HT-29 (cell line): ENCODE measurements at places on chromosomes 3 and 15.

DNA sequence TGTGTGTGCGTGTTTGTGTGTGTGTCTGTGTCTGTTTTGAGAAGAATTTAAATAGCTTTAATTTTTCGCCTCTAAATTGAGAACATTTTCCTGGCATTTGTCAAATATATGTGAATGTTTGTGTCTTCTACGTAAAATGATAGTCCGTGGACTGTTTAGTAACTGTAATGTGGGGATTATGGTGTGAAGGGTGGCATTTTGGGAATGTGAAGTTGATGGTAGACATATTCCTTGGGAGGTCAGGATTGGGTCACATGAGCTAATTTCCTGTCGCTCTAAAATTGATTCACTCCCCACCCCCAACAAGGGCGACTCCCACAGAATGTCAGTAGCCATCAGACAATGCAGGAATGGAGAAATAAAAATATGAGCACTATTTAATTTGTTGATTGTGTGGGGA, 107.3 kb downstream of the ITPR1 start:
- no peak for DNase-seq

DNA sequence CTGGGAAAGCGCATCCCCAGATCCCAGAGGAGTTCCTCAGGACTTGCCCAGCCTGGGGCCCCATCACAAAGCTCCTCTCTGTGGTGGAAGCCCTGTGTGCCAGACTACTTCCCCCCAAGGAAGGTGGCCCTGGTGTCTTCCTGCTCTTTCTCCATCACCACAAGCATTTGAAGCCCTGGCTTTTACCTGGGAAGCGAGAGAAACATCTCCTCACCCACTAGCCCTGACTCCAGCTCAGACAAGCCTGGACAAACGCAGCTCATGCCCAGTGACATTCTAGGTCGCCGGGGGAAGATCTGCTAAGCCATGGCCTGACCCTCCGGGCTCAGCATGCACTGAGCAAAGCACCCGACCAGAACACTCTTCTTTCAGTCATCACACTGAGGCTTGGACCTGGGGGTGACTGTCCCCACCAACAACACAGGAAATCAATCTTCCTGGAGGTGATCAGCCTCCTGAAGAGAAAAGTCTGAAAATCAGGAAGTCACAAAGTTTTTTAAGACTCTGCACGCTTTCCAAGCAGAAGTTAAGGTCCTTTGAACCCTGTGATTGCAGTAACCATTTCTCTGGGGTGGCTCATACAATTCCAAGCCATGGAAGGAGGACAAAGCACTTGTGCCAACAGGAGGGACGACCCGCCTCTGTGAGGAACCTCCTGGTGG, 40.8 kb downstream of the KLHL25 start:
- no peak for DNase-seq

DNA sequence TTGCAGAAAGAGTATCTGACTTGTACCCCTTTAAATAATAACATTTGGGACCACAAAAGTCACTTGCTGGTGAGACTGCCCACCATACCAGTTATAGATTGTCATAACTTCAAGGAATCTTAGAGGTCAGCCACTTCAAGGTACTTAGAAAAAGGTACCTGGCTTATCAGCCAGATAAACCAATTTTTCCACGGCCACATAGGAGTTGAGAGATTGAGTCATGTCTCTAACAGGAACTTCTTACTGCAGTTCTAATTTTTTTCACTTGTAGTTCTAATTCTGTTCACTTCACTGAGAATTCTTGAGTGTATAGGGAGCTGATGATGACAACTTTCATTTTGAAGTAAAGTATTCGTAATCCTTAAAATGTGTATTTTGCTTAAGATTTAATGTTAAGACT, 317.1 kb upstream of the CBLB start:
- DNase-seq = no peak

GRCh38 chr15:33021806-33022389, 172.6 kb downstream of the FMN1 start:
- peak; percentile 86 for DNase-seq

DNA sequence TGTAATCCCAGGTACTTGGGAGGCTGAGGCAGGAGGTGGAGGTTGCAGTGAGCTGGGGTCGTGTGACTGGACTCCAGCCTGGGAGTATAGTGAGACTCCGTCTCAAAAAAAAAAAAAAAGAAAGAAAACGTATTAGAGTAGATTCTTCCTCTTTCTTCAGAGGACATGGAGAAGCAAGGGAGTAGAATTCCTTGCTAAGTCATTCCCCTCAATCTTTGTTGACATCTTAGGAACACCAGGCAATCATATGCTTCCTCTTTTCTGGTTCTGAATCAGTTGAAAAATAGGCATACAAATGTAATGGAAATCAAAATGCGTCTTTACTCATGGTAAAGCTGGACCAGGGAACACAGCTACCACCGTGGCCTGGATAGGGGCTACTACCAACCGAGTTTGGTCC, 38.3 kb upstream of the ATOSA start:
- no peak for DNase-seq

- no peak for DNase-seq
Measured at GRCh38 chr15:44319385-44319784, 30.9 kb downstream of the GOLM2 start.

- DNase-seq = no peak
Measured at GRCh38 chr15:63604281-63604680, 7.1 kb downstream of the FBXL22 start.

GRCh38 chr3:40576396-40576795, 51.6 kb downstream of the ZNF621 start:
- no peak for DNase-seq
